ENCODE measurements at places on chromosomes 5 and 9. TPM values are rescaled to one million over a fixed set of nuclear protein-coding genes. Genes with fewer than 3 reads are reported as not detected.

Gene ACOT12
- not detected for total RNA-seq

Gene RCL1
- total RNA-seq: 28.3 TPM

Gene PCDHB3
- total RNA-seq: not detected

Gene MAP1B
- 0.09 TPM for total RNA-seq

Gene CCNJL
- not detected for total RNA-seq

Data from T-helper 2 cell treated with Interferon-gamma antibody and Interleukin-4, amounts not matched to agents 100 ng/mL and 5 ng/mL, for 36 hours (primary cell).